Stimulated activated CD4-positive, alpha-beta T cell treated with anti-CD3 and anti-CD28 coated beads, Interleukin-1b, Interleukin-23, amount 100 ng/mL, for 1 hour (primary cell): ENCODE measurements at places on chromosomes 12 and 14.

DNA sequence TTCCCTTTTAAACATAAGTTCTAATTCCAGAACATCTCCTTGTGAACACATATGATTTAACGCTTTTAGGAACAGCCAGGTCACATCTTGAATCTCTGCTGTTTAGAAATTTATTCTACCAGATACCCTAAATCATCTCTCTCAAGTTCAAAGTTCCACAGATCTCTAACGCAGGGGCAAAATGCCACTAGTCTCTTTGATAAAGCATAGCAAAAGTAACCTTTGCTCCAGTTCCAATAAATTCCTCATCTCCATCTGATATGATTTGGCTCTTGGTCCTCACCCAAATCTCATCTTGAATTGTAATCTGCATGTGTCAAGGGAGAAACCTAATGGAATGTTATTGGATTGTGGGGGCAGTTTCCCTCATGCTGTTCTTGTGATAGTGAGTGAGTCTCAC, 96.3 kb upstream of the PLEKHA5 start:
- no peak for DNase-seq

DNA sequence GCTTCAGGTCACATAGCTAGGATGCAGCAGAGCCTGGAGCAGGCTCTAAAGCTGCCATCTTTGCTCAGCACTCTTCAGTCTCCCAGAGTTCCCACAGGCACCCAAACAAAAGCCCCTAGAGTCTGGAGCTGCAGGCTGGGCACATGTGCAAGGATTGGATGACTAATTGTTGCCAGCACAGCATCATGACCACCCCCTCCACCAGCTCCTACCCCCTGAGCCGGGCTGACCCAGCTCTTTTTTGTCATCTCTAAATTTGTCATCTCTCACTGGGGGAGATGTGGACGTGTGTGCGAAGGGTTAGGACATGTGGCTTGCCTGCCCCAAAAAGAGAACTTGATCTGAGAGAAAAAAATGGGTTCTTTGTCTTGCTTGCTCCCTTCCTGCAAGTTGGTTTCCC, 4.3 kb upstream of the MMP19 start:
- DNase-seq, result no peak

- DNase-seq, result no peak
Observed at GRCh38 chr14:61466249-61466904, 145.0 kb downstream of the PRKCH start.

- no peak for DNase-seq
Observed at GRCh38 chr12:106091446-106091820, 47.3 kb downstream of the NUAK1 start.

GRCh38 chr14:99395909-99396530, 84.6 kb downstream of the SETD3 start:
- DNase-seq, result no peak

GRCh38 chr12:119594772-119595445, 1.3 kb downstream of the TMEM233 start:
- DNase-seq, result no peak

DNA sequence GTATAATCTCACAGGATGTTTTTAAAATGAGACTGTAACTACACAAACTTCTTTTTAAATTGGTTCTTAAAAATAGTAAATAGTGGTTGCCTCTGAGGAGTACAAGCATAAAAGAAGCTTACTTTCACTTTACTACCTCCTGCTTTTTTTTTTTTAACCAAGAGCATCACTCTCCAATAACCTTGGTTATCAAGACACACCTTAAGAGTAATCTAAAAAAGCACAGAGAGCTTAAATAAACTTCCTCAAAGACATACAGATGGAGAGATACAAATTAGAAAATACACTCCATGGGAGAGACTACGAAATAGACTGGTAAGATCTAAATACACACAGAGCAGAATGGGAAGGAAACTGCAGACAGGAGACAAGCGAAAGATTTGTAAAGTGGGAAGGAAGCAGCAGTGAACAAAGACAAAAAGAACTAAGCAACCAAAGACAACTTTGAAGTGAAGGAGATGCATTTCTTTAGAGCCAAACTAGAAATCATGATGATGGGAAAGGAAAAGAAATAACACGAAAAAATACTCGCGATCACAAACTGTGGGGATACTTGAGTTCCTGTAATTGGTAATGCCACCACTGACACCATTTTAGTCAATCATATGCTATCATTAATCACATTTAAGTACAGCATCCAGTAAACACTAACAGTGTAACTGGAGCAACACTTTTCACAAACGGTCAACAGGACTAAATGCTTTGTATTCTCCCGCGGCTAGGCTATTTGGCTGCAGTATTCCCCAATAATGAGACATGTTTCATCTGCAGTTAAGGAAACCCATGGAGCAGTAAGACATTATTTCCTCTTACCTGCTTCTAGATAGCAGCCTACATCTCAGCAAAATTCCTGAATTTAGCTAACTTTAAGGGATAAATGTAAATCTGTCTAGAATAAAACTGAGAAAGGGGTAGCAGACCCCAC, 8.2 kb downstream of the SINHCAF start:
- no peak for DNase-seq

- no peak for DNase-seq
Observed at GRCh38 chr12:12983420-12984035, 16.5 kb downstream of the HEBP1 start.

- no peak for DNase-seq
Observed at GRCh38 chr14:92538412-92538985, 24.9 kb downstream of the RIN3 start.

- no peak for DNase-seq
Observed at GRCh38 chr12:76247026-76247646, 101.1 kb downstream of the BBS10 start.

DNA sequence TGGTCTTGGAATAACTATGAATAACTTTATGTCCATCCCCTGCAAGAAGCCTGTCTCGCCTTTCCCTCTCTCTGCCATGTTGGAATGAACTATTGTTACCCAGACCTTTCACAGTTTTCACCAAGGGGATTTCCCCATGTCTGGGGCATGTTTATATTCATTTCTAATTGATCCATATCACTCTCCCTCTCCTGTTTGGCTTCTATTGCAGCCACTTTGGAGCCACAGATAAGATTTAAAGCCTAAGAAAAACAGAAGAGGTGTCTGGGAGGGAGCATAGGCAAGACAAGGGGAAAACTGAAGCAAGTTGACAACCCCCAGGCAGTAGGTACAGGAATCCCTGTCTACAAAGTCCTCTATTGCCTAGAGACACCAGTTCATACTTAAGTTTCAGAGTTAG, 41.0 kb upstream of the FOXJ2 start:
- no peak for DNase-seq

- DNase-seq, result no peak
Observed at GRCh38 chr14:20197459-20197858, 6.8 kb downstream of the OR11G2 start.

GRCh38 chr12:104526751-104527150, 70.0 kb downstream of the CHST11 start:
- DNase-seq, result no peak

DNA sequence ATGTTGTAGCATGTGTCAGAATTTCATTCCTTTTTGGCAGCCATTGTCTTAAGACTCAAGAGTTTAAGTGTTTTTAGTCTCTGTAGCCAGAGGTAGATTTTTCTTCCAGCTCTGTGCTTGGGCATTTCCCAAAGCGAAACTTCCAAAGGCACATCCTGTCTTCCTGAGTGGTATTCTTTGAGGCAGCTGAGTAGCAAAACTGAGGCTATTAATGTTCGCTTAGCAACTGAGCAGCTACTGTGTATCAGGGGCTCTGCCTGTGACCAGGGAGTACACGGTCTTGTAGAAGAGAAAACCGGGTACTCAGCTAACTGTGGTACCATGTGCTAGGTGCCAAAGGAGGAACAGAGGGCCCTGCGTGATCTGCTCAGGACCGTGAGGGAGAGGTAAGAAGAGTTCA, 52.0 kb downstream of the ETV6 start:
- DNase-seq, result no peak

GRCh38 chr14:58941629-58942028, 246.8 kb upstream of the DAAM1 start:
- DNase-seq, result no peak

- no peak for DNase-seq
Observed at GRCh38 chr14:64963611-64964010, 8.5 kb downstream of the RAB15 start.

GRCh38 chr12:112368856-112369255, 13.4 kb downstream of the HECTD4 start:
- DNase-seq, result no peak

- DNase-seq, result no peak
Observed at GRCh38 chr12:67940780-67941243, 48.4 kb upstream of the IFNG-AS1 start.

- no peak for DNase-seq
Observed at GRCh38 chr12:121446750-121447149, 46.8 kb downstream of the RNF34 start.

- DNase-seq, result no peak
Observed at GRCh38 chr14:102452302-102452701, 57.3 kb downstream of the ANKRD9 start.

GRCh38 chr12:83468988-83469908, 782.5 kb downstream of the TMTC2 start:
- no peak for DNase-seq

DNA sequence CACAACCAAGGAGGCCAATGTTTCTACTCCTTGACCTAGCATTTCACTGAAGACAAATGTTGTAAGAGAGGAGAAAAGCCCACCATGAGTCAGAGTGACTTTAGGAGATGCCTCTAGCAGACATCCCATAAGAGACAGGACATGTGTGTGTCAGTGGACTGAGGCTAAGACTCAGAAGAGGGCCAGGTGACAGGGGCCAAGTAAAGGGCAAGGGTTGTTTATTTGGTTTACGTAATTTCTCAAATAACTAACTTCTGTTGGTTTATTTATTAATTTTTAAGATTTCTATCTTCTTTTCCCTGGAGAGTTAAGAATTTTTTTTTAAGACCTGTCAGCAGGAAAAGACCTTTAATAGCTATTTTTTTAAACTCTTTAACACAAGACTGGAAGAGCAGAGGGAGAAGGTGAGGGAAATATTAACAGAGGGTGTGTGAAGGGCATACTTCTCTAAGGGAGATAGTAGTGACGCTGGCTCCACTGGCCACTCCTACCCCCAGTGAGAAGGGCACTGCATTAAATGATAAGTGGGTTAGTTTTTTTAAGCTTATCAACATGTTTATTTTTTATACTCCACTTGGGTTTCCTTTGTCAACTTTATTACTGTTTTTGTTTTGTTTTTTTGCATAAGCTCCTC, 3.4 kb downstream of the PNP start:
- no peak for DNase-seq

DNA sequence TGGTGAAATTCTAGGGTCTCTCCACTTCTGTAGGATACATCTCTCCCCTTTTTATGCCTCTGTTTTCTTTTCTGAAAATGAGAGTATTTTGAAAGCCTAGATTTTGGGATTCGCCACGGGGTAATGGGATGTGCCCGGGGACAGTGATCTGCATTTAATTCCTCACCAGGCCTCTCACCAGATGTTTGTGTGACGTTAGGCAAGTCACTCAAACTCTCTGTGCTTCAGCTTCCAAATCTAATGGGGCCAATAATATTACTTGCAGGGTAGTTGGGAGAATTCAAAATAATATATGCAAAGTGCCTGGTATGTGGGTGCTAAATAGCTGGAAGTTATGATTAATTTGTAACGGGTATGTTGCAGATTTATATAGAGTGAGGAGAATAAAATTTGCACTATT, 78.8 kb downstream of the C12orf75 start:
- no peak for DNase-seq

DNA sequence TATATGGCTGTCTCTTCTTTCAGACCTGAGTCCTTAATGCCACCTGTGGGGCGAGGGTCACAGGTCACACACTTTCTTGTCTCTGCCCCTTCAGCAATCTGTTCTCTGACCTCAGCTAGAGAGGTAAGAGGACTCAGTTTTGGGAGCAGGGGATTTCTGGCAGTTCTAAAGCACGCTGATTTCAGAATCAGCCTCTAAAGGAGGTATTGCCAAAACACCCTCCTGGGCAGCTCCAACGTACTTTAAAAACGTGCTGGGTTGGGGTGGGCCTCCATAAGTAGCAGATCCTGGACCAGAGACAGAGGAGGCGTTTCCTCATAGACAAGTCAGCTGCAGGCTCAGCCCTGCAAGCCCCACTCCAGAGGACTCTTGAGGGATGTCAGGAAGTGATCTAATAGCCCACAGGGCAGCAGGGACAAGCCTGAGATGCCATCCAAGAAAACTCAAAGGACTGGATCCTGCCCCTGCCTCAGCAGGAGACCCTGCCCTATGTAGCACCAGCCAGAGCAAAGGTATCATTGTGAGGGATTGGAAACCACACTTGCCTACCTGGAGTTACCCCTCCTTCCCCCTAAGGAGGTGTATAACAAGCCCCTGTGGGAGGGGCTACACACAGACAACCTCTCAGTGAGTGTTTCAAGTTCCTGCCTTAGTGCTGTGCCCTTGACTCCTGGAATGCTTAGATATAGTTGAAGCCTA, 8.5 kb downstream of the CTDSP2 start:
- DNase-seq, result no peak

DNA sequence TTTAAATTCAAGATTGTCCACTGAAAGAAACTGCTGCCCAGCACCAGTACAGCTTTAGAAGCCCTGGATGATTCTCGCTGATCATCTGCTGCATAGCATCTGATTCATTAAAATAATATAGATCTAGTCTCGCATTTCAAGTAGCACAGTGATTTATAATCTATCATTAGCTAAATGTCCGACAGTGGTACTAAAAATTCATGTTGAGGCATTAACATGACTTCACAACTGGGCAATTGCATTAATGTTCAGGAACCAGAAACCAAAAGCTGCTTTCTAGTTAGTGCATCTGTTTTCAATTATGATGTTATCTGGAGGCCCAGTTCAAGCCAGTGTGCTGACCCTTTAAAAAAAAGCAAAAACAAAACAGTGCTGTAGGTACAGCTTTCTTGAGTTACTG, 1987.2 kb upstream of the SEL1L start:
- no peak for DNase-seq

- no peak for DNase-seq
Observed at GRCh38 chr14:32933629-32934072, 5.0 kb upstream of the NPAS3 start.

- no peak for DNase-seq
Observed at GRCh38 chr12:64018524-64018923, 174.0 kb downstream of the SRGAP1 start.

- DNase-seq, result no peak
Observed at GRCh38 chr12:102740141-102740955, 176.7 kb downstream of the PAH start.

- DNase-seq, result no peak
Observed at GRCh38 chr12:56031987-56032386, 9.7 kb upstream of the RPS26 start.

DNA sequence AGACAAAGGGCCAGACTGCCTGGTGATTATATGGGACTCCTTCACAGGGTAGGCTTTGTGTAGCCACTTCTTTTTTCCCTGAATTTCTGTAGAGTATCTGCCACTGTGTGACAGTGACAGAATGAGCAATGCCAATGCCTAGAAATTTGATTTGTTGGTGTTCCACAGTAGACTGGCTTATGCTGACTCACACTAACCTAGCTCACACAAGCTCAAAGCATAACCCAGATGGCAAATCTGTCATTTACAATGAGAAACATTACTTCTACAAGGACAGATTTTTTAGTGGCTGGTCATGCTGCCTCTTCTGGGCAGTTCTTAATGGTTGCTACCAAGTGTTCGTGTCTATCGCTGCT, 15.9 kb downstream of the CFAP251 start:
- DNase-seq, result no peak

GRCh38 chr12:71599210-71599609, 64.4 kb downstream of the ZFC3H1 start:
- DNase-seq, result no peak
